GM12878 (cell line): ENCODE measurements at places on chromosomes 3 and 15. TPM values are rescaled to one million over a fixed set of nuclear protein-coding genes. Genes with fewer than 3 reads are reported as not detected.

The CPA3 gene
- not detected in 2 replicates for polyA plus RNA-seq

DNA sequence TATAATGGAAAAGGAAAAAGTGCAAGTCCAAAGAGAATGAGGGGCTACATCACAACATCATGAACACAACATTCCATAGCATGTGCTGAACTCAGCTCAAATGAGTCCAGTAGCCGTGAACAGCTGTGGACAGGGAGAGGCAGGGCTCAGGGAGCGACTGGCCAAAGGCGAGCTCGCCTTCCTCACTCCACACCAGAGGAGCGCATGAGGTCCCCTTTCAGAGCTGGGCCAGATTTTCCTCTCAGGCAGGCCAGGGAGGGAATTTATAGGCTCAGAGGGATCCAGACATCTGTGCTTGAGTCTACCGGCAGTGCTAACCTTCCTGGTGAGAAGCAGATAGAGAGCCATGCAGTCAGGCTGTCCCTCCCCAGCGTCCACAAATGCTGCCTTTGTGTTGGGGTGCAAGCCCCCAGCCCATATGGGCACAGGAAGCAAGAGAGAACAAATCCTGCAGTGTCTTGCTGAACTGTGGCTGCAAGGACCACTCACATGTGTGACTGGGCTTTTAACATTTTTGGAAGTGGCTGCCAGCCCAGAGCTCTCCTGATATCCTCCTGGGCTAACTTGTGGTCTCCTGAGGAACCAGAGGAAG is 32.5 kb downstream of the ARHGEF3 start:
- no peaks in the 10 kb centered on the region for H3K27me3 ChIP-seq
- peaks cover 12% of the 10 kb centered on the region for H3K36me3 ChIP-seq
- peaks cover 7% of the 10 kb centered on the region for H3K4me1 ChIP-seq
- no peak for DNase-seq
- H3K4me3 ChIP-seq = no peak overlapping the region

The ELL3 gene
- 20.8 and 22.9 TPM in 2 replicates for polyA plus RNA-seq

GRCh38 chr15:53644660-53645059 is 114.8 kb downstream of the WDR72 start:
- no peaks in the 10 kb centered on the region for H3K4me1 ChIP-seq
- no peaks in the 10 kb centered on the region for H3K27me3 ChIP-seq
- H3K27ac ChIP-seq = no peak overlapping the region
- DNase-seq = no peak

The ALCAM gene
- 23.5 and 27.5 TPM in 2 replicates for polyA plus RNA-seq

The APOD gene
- polyA plus RNA-seq = 0.48 and 0.58 TPM in 2 replicates

- no peaks in the 10 kb centered on the region for H3K27me3 ChIP-seq
- H3K27ac ChIP-seq = no peak overlapping the region
- DNase-seq = no peak
- no peak overlapping the region for H3K4me3 ChIP-seq
Measured at GRCh38 chr3:176780766-176781165, 416.5 kb downstream of the TBL1XR1 start.

DNA sequence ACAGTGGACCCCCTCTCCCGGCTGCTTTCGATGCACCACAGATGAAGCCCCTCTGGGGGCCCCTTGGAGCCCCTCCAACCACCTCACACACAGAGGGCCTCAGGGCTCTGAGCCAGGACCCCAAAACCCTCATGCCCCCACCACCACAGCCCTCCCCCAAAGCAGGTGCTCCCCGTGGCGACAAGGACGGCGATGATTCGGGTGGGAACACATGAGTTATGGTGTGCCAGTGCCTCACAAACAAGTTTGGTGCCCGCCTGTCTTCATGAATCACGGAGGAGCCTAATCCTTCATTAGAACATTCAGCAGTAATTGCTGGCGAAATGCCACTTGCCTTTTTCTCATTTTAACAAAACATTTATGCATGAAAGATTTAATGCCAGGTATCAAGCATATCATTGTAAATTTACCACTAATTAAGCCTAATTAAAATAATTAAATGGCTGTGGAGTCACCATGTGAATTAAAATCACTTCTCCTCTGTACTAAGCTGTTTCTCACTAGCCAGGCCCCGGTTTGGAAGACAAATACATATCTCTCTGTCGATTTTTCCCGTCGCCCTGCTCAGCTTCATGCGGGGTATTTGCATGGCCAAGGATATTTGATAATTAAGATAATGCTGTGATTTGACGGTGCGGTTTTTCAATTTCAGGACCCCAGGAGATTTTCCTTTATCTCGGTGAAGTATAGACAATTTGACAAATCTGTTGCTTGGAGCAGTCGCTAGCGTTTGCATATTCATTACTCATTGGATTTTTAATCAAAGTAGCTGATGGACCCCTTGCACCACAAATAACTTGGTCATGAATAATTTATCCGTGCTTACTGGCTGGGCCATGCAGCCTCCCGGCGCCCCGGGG is 157.0 kb downstream of the TLE3 start:
- no peaks in the 10 kb centered on the region for H3K36me3 ChIP-seq
- H3K4me3 ChIP-seq = no peak overlapping the region
- H3K27me3 ChIP-seq = no peaks in the 10 kb centered on the region; the same call in 1 of the 2 replicates

The SAMMSON gene
- not detected in 2 replicates for polyA plus RNA-seq

The SCN11A gene
- 0.03 and 0.06 TPM in 2 replicates for polyA plus RNA-seq

DNA sequence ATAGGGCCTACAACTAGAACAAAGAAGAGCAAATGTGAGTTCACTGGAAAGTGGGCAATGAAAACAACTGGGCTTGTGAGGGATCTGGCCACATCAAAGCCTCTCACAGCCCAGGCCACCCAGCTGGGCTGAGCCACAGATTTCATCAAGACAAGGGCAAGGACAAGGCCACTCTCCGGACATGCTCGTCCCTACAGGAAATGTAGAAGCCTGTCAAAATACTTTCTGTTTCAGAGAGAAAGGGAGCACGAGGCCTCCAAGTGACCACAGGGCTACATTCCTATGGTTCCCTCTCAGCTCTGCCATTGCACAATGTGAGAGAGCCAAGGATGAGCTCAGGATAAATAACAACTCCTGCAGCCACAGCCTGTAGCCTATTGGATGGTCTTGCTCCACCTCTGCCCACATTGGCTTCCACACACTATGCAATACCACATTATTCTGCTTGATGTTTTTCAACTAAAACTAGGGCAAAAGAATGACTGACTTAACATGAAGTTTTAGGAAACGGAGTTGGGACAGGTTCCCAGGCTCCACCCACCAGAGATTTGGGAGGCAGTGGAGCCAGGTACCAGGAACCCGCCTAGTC is 12.1 kb downstream of the TBC1D2B start:
- peak overlapping the region; percentile 69 for H3K4me3 ChIP-seq
- H3K36me3 ChIP-seq = no peaks in the 10 kb centered on the region
- H3K27me3 ChIP-seq = no peaks in the 10 kb centered on the region
- H3K27ac ChIP-seq = peak overlapping the region; percentile 89
- no peak for DNase-seq
- peaks cover 70% of the 10 kb centered on the region for H3K4me1 ChIP-seq

The SAMD7 gene
- polyA plus RNA-seq = 0.11 TPM in 1 of 2 replicates, not detected in the other

The GXYLT2 gene
- 0.48 and 0.58 TPM in 2 replicates for polyA plus RNA-seq

GRCh38 chr3:13556207-13556606 is 7.3 kb downstream of the FBLN2 start:
- no peak overlapping the region for H3K4me3 ChIP-seq
- no peaks in the 10 kb centered on the region for H3K36me3 ChIP-seq
- no peak overlapping the region for H3K27ac ChIP-seq
- peaks cover 3% of the 10 kb centered on the region for H3K27me3 ChIP-seq
- no peak for DNase-seq

- DNase-seq = no peak
- H3K4me1 ChIP-seq = no peaks in the 10 kb centered on the region
- H3K27me3 ChIP-seq = no peaks in the 10 kb centered on the region
- no peak overlapping the region for H3K27ac ChIP-seq
- no peak overlapping the region for H3K4me3 ChIP-seq
Measured at GRCh38 chr3:77693147-77693546, 653.2 kb downstream of the ROBO2 start.

The FSIP1 gene
- polyA plus RNA-seq = 0.28 and 0.59 TPM in 2 replicates

- no peaks in the 10 kb centered on the region for H3K36me3 ChIP-seq
- no peak for DNase-seq
- H3K27ac ChIP-seq = no peak overlapping the region
- no peaks in the 10 kb centered on the region for H3K4me1 ChIP-seq
Measured at GRCh38 chr3:28089527-28089897, 151.9 kb upstream of the CMC1 start.

The CCDC51 gene
- 45.1 and 54.9 TPM in 2 replicates for polyA plus RNA-seq

The CYP1A2 gene
- 0.05 TPM in 1 of 2 replicates, not detected in the other for polyA plus RNA-seq

GRCh38 chr3:29627136-29628117 is 346.6 kb downstream of the RBMS3 start:
- no peak overlapping the region for H3K4me3 ChIP-seq
- H3K27me3 ChIP-seq = no peaks in the 10 kb centered on the region
- H3K36me3 ChIP-seq = no peaks in the 10 kb centered on the region
- no peaks in the 10 kb centered on the region for H3K4me1 ChIP-seq
- DNase-seq = no peak

- H3K27ac ChIP-seq = no peak overlapping the region
- no peak for DNase-seq
- no peaks in the 10 kb centered on the region for H3K27me3 ChIP-seq
- H3K4me1 ChIP-seq = no peaks in the 10 kb centered on the region
Measured at GRCh38 chr3:59908280-59908679, 858.5 kb upstream of the CFAP20DC start.

DNA sequence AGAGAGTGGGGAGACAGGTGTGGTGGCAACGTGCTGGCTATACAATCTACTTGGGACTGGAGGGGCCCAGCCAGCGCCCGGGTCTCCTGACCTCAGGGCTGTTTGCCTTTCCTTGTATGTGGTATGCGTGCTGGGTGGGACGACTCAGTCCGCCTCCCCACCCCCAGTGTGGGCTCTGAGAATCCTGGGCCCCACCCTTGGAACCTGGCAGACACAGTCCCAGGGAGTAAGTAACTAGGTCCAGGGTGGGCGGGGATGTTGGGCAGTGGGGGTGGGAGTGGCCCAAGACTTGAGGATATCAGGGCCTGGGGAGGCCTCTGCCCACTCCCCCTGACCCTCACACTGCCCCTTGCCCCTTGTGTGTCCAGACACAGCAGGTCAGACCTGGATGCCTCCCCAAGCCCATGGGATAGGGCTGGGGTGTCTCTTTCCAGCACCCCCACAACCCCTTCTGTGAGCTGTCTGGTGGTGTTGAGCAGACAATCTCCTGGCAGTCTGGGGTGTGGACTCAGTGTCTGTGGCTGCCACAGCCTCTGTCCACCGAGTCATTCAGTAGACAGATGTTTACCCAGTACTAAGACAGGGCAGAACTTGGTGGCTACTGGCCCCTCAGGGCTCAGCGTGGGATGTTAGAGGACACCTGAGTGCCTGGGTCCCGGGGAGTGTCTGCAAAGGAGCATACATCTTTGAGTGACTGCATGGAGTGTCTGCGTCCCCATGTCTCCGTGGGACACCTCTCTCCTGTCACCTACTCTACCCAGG is 1.3 kb downstream of the CHST13 start:
- no peak overlapping the region for H3K4me3 ChIP-seq
- H3K27ac ChIP-seq = no peak overlapping the region
- DNase-seq = no peak
- no peaks in the 10 kb centered on the region for H3K36me3 ChIP-seq
- no peaks in the 10 kb centered on the region for H3K27me3 ChIP-seq

DNA sequence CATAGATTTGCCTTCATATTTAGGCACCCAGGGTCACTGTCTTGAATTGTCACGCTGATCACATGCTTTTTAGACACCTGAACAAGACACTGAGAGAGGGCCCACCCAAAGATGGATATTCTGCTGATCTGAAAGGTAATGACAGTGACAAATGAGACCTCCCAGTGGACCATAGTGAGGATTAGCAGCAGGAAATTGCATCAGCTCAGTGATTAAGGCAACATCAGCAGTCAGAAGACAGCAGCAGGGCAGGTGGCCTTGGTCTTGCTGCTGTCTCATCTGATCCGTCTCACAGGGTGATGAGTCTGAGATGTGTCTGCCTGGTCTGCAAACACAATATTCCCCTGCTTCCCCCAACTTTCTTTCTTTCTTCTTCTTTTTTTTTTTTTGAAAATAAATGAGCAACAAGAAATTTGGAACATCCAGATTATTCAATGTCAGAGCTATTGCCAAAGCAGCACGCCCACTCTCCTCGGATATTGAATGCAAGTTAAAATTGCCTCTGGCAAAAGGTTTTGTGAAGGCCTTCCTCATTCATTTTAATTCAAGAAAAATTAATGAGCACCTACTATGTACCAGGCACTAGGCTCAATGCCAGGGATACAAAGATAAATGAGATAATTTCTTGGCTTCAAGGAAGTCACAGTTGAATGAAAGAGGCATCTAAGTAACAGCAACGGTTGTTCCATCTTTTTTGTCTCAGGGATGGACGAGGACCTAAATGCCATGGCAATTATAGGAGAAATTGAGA is 14.1 kb downstream of the OTOL1 start:
- no peak for DNase-seq
- H3K36me3 ChIP-seq = no peaks in the 10 kb centered on the region
- no peak overlapping the region for H3K4me3 ChIP-seq
- no peaks in the 10 kb centered on the region for H3K27me3 ChIP-seq

- peaks cover 5% of the 10 kb centered on the region; the same call in 1 of the 2 replicates for H3K4me1 ChIP-seq
- H3K4me3 ChIP-seq = no peak overlapping the region; the same call in 1 of the 2 replicates
- no peak overlapping the region for H3K27ac ChIP-seq
- H3K36me3 ChIP-seq = no peaks in the 10 kb centered on the region
- H3K27me3 ChIP-seq = no peaks in the 10 kb centered on the region
Measured at GRCh38 chr3:8959668-8960067, 3.6 kb downstream of the RAD18 start.

GRCh38 chr15:94327356-94327936 is 96.1 kb downstream of the MCTP2 start:
- DNase-seq = no peak
- H3K27me3 ChIP-seq = no peaks in the 10 kb centered on the region
- H3K4me3 ChIP-seq = no peak overlapping the region
- no peaks in the 10 kb centered on the region for H3K36me3 ChIP-seq
- H3K4me1 ChIP-seq = no peaks in the 10 kb centered on the region

The SLC28A2 gene
- 0.05 and 0.21 TPM in 2 replicates for polyA plus RNA-seq

- peaks cover 15% of the 10 kb centered on the region for H3K36me3 ChIP-seq
- H3K27ac ChIP-seq = no peak overlapping the region
- no peaks in the 10 kb centered on the region for H3K4me1 ChIP-seq
- no peak overlapping the region for H3K4me3 ChIP-seq
Measured at GRCh38 chr15:52615302-52615701, 46.5 kb upstream of the ARPP19 start.

- no peak overlapping the region for H3K27ac ChIP-seq
- DNase-seq = no peak
- H3K4me3 ChIP-seq = no peak overlapping the region
- peaks cover 3% of the 10 kb centered on the region; the same call in 1 of the 2 replicates for H3K4me1 ChIP-seq
- H3K27me3 ChIP-seq = no peaks in the 10 kb centered on the region
- no peaks in the 10 kb centered on the region for H3K36me3 ChIP-seq
Measured at GRCh38 chr3:179181021-179181472, 32.9 kb downstream of the PIK3CA start.

The EDEM1 gene
- 43.0 and 56.2 TPM in 2 replicates for polyA plus RNA-seq

DNA sequence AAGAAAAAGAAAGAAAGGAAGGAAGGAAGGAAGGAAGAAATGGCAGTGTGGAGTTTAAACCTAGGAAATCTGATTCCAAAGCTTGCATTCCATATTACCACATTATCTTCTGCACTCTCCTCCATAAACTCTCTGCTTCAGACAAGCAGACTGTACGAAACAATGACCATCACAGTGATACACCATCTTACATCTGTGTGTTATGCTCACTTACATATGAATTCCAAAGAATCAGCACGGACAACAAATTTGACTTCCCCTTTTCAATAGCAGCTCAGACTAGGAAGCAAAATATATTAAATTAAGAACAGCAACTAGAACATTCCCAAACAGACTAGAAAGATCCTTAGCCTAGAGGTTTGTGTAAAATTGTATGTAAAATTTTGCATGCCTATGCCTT is 18.0 kb upstream of the PPM1L start:
- H3K4me3 ChIP-seq = no peak overlapping the region
- no peak overlapping the region for H3K27ac ChIP-seq
- DNase-seq = no peak
- no peaks in the 10 kb centered on the region for H3K27me3 ChIP-seq
- H3K4me1 ChIP-seq = no peaks in the 10 kb centered on the region
- H3K36me3 ChIP-seq = no peaks in the 10 kb centered on the region

The LRRFIP2 gene
- polyA plus RNA-seq = 45.4 and 46.9 TPM in 2 replicates

The NFKBIZ gene
- 6.6 and 7.7 TPM in 2 replicates for polyA plus RNA-seq
